Head of caudate nucleus (tissue), 42 donors: ENCODE measurements at places on chromosomes 4 and X.

DNA sequence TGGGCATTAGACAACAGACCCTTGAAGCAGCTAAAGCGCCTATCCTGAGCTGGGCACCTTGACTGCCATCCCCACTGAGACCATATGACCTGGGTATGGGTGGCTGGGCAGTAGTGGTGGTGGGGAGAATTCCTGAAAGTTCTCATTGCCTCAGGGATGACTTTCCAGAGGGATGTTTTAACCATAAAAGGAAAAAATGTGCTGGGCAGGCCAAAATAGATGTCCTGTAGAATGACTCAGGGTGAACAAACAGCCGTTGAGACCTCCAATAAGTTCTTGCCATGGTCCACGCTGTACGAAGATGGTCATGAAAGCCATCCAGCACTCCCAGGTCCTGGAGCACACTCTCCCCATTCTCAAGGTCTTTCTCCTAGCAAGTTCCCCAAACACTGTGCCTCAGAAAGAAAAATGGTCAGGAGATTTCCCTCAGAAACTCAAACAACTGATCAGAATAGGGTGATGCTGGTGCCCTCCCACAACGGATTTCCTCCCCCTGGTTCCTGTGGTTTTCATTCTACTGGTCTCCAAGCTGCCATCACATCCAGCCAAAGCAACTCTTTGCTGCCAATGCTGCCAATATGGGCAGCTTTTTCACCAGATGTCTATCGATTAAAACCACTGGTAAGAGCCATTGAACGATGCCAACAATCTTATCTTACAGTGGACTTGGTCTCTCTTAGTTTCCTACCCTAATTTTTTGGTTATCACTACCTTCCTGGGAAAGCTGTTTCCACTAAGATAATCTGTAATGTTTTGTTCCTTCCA is 11.2 kb downstream of the CDKN2AIP start:
- DNase-seq, result no peak

GRCh38 chr4:112884406-112884805 is 165.0 kb upstream of the ANK2 start:
- DNase-seq, result no peak

GRCh38 chr4:118338981-118339765 is 13.6 kb downstream of the PRSS12 start:
- no peak for DNase-seq

GRCh38 chr4:53500546-53500945 is 90.7 kb downstream of the LNX1 start:
- no peak for DNase-seq

- DNase-seq, result no peak
These were observed 92.5 kb downstream of the ANK2 start for GRCh38 chr4:113141901-113142346.

DNA sequence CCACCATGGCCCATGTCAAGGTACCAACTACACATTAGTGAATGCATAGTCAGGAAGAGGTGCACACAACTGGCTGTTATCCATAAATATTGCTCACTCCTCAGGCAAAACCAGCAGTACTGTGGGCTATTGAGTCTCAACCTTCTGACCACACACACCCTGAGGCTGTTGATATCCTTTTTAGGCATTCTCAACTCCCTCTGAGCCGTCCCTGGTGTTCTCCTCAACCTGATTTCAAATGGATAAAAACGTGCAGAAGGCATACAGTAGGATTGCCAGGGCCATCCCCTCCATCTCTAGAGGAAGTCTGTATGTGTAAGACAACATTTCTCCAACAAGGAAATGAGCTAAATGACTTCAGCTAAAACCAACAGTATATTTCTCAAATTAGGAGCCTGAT is 98.7 kb upstream of the KLHL13 start:
- DNase-seq, result no peak

GRCh38 chrX:74286950-74287740 is 16.8 kb upstream of the ZCCHC13 start:
- no peak for DNase-seq

- no peak for DNase-seq
These were observed 40.5 kb upstream of the RASGEF1B start for GRCh38 chr4:81512001-81512756.

- DNase-seq, result no peak
These were observed 486.1 kb upstream of the POU3F4 start for GRCh38 chrX:83022020-83022419.
